ENCODE measurements at places on chromosomes 4 and X.

DNA sequence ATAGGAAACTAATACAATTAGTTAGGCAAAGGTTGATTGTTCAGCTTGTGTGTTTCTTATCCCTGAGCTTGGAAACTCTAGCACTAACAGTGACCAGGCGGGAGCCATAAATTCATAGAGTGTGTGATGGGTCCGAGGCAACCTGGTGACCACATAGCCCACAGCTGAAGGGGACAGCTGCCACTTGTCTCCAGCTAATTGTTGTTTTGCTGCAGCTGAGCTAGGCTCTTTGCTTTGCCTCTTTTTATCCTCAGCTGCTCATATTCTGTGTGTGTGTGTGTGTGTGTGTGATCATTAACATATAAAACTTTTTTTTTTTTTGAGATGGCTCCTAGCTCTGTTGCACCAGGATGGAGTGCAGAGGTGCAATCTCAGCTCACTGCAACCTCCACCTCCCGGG is 53.2 kb downstream of the DOCK11 start:
- no peak for DNase-seq

- no peak for DNase-seq
Observed at GRCh38 chr4:80017125-80017854, 55.7 kb downstream of the ANTXR2 start.

DNA sequence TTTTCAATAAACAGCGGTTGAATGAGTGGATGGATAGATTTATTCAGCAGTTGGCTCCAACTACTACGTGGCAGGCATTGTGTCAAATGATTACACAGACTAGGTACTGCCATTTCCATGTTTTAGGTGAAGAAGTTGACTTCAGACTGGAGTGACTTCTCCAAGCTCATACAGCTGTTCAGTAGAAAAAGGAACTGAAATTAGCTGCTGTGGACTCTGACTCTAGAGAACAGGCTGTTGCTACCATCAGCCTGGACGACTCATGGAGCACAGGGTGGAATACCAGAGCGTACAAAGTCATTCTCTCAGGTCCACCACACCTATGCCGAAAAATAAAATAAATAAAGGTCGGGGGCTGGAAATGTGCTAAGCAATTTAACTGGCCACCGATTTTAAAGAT is 45.3 kb downstream of the TENM3 start:
- DNase-seq = no peak

- peak; percentile 40 for DNase-seq
Observed at GRCh38 chr4:170089274-170089667, 485 bp downstream of the AADAT start.

- no peak for DNase-seq
Observed at GRCh38 chrX:69010339-69010738, 154.9 kb downstream of the PJA1 start.

DNA sequence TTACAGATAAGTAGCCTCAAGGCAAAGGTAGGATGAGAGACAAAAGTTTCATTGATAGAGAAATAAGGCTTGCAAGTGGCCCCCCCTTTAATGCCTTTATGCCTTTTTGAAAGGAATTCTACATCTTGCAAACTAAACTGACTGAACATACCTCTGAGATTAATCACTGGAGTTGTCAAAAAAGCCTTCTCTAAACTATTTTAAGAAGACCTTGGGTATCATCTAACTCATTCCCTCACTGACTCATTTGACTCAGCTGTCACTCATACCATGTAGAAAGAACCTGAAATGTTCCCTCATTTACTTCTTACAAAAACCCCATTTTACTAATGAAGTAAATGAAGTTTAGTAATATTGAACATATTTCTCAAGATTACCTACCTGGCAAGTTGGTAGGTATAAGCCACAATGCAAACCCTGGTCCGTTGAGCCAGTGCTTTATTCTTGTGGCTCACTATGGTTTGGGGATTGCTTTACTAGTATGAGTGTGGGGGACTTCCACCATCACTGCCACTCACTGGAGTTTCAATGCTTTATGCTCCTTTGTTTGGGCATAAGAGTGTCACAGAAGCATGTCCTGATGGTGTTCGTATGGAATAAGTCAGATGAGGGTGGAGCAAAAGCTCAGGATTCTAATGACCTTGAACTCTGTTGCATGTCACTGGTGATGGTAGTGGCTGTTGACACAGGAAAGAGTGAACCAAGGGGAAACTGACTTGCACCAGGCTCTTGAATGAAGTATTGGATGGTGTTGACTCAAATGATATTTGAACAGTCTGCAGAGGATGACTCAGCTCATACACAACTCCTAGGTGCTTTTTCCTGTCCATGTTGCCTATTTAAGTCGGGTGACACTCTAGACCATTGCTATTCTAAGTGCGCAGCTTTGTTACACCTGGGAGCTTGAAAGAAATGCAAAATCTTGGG is 305.5 kb upstream of the EMCN start:
- no peak for DNase-seq

DNA sequence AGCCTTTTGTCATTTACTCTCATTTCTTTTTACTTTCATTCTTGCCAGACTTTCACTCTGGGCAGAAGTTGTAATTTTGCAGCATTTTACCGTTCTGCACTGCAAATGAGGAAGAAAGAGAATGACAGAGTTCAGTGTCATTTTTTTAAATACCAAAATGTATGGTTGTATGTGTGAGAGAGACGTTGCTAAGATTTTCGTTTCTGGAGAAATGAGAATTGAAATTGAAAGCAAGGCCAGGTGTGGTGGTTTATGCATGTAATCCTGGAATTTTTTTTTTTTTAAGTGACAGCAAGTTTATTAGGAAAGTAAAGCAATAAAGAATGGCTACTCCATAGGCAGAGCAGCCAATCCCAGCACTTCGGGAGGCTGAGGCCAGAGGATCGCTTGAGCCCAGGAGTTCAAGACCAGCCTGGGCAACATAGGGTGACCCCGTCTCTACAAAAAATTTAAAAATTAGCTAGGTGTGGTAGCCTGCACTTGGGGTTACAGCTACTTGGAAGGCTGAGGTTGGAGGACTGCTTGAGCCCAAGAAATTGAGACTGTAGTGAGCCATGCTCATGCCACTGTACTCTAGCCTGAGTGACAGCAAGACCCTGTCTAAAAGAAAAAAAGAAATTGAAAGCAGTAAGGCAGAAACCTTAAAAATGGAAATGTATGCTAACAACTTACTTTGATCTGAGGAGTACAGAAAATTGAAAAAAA is 12.9 kb downstream of the DCK start:
- no peak for DNase-seq

- DNase-seq = no peak
Observed at GRCh38 chrX:124605511-124605910, 259.1 kb downstream of the SH2D1A start.

GRCh38 chr4:85318415-85318814 is 156.5 kb upstream of the ARHGAP24 start:
- no peak for DNase-seq

DNA sequence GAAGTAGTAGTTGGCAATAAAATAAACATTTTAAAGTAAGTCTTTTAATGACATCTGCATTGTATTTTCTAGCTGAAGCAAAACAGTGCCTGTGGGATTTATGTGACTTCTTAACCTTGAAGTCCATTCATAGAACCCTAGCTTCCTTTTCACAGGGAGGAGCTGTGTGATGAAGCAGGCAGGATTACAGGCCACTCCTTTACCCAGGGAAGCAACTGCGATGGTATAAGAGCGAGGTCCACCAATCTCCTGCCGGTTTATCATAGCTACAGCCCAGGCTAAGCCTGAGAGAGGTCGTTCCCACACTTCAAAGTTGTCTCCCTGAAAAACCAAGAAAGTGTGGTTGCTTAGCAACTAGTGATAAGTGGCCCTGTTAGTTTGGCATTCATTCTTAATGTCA is 7.0 kb downstream of the RPL36A start:
- no peak for DNase-seq

DNA sequence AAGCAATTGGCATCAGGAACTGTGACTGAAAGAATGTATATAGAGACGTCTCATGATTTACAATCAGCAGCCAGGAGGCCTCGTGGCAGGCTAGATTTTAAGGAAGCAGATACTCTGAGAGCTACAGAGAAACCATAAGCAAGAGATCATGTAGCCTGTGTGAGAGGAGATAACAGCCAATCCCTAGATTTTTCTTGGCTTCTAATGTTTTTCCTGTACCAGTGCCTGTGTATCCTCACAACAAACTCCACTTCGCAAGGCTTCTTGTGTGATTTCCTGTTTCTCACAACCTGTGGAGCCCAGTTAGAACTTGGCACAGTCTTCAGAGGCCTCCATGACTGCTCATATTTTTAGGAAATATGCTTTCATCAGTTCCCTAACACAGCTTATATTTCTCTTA is 147.9 kb downstream of the PTCHD1 start:
- DNase-seq = no peak

GRCh38 chr4:113893546-113893945 is 85.9 kb downstream of the ARSJ start:
- DNase-seq = no peak

GRCh38 chrX:129540722-129541184 is 694 bp downstream of the OCRL start:
- no peak for DNase-seq

- no peak for DNase-seq
Observed at GRCh38 chr4:82839624-82840023, 41.0 kb upstream of the SCD5 start.

DNA sequence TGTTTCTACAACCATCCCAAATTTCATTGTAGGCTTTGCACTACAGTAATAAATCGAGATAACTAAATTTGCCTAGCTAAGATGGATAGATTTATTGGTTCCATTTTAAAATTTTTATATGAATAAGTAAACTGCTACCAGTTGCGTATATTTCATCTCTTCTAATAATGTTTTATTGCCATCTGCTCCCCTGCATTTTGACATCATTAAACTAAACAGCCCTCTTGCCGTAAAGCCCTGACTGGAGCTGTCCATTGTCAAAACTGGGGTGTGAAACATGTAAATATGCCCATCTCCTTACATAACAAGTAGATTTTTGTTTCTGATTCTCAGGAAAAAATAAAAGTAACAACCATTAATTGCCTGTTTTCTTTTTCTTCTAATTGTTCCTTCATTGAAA is 130.8 kb upstream of the BMPR1B start:
- no peak for DNase-seq

GRCh38 chr4:56406151-56406550 is 18.9 kb upstream of the AASDH start:
- no peak for DNase-seq

GRCh38 chr4:111988514-111988913 is 156.7 kb upstream of the FAM241A start:
- DNase-seq = no peak

DNA sequence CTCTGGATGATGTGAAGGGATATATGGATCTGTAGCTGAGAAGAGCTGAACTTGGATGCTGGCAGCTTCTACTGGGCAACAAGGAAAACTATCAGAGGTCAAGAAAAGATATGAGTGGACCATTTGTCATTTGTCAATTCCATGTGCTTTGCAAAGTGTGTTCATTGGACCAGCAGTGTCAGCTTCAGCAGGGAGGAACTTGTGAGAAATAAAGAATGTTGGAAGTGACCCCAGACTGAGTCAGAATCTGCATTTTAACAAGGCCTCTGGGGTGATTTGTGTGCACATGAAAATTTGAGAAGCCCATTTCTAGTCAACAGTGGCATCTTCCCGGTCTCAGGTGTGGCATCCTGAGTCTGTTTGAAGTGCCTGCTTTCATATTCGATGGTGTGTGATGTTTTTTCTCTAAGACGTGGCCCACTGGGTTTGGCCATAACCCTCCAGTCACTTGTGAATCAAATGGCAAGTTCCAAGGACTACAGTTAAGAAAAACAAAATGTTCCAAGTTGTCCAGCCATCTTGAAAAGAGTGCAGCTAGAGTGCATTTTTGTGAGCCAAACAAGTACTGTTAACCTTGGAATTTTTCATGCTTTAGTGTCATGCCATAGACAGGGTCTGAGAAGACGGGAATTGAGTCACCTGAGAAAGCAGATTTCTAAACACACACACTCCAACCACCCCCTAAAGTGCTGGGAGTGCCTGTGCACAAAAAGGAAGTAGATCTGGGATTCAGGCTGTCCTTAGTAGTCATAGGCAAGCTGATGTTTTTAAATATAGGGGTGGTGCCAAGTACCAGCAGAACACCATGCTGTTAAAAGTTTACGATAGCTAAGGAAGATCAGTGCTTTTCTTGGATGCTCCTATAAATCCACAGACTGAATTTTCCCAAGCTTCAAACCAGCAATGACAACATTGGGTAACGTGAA is 26.4 kb downstream of the GPM6B start:
- DNase-seq = no peak

GRCh38 chr4:98993419-98994071 is 2.0 kb upstream of the METAP1 start:
- DNase-seq = no peak

- no peak for DNase-seq
Observed at GRCh38 chrX:129786210-129786651, 6.5 kb downstream of the SASH3 start.

DNA sequence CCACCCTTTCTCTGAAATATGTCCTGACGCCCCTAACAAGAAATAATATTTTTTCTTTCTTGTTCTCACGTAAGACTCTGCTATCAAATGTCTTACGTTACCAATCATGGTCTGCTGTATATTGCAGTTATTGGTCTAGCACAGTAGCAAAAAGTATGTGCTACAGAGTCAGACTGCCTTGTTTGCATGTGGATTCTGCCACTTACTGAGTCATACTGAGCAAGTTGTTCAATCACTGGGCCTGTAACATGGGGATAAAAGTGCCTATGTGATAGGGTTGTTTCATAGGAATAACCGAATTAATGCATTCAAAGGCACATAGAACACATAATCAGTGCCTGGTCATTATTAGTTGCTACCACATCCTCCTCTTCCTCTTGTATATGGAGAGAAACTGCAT is 14.1 kb downstream of the RPGR start:
- DNase-seq = no peak

- no peak for DNase-seq
Observed at GRCh38 chrX:125507119-125507518, 187.4 kb downstream of the TEX13C start.

GRCh38 chrX:48522291-48522690 is 683 bp downstream of the EBP start:
- DNase-seq = no peak

Measured in anterior cingulate cortex (tissue), 58 donors.